ENCODE measurements at places on chromosomes 2 and 18.

GRCh38 chr2:88845772-88846661 lies 154.5 kb downstream of the RPIA start:
- no peak for DNase-seq

DNA sequence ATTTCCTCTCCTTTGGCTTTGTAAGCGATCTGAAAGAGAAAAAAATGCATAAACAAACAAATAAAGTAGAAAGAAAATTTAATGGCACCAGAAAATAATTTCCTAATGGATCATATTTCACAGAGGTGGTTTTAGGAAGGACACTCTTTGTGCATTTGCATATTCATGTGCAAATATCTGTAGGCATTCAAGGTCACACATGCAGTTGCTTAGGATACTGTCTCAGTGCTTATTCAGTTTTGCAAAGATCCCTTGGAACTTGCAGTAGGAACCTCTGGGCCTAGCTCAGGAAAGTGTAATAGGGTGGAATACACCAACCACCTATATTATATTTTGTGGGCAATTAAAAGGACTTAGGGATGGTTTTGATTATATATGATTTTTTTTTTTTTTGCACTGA lies 54.3 kb downstream of the NEB start:
- no peak for DNase-seq

GRCh38 chr2:157150747-157151146 lies 106.8 kb upstream of the GALNT5 start:
- DNase-seq = no peak

DNA sequence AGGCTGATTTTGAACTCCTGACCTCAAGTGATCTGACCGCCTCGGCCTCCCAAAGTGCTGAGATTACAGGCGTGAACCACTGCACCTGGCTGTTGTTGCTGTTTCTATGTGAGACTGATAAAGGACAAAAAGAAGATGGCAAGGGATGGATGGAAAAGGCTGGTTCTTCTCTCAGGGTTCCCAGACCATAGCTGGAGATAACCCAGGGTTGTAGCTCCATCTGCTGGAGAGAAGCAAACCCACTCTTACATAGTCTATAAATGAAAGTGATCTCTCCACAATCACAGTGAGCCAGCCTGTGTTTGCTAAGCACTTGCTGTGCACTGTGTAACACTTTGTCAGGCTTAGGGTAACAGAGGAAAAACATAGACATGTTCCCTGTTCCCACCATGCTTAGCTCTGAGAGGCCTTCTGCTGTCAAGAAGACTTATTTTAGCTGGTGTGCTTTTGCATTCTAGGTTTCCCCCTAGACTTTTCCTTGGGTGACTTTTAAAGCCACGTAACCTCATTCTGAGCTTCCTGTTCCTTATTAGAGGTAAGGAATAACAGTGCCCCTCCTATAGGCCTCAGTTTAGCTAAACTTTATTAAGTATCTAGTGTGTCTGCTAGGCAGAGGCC lies 49.7 kb downstream of the LIMS1 start:
- peak; percentile 40 for DNase-seq

All from C1 segment of cervical spinal cord (tissue), 14 donors.